ENCODE measurements at places on chromosomes 6 and 20.
A peak's percentile ranks its signal among the peaks of the same experiment; 100 is the strongest.

GRCh38 chr6:13463941-13464340 lies 23.5 kb downstream of the GFOD1 start:
- peak; percentile 28 for DNase-seq

- DNase-seq = no peak
Measured at GRCh38 chr20:45921337-45922189, 9.6 kb upstream of the PLTP start.

DNA sequence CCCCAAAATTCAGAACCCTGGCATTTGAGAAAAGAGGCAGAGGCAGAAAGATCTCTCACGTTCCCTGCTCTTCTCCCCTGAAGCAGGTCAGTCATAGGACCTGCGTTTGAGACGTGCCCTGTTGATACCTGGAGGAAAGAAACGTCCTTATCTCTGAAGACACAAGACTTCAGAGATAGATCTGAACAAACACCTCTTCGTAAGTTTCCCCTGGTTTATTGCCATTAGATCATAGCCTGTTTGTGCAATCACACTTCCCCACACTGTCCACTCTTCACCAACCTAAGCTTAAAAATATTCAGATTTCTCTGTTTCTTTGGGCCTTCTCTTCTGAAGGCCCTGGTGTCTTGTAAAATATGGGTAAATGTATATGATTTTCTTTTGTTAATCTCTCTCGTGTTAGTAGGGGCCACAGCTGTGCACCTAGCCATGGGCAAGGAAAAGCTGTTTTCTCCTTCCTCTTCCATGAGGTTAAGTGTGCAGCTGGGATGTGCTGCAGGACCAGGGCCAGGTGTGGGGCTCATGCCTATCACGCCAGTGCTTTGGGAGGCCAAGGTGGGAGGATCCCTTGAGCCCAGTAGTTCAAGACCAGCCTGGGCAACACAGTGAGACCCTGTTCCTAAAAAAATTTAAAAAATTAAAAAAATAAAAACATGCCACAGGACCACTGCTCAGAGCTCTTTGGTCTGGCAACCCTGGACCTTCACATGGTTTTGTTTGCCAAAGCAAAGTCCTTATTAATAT lies 4.7 kb upstream of the SLC22A2 start:
- DNase-seq = peak; percentile 33

DNA sequence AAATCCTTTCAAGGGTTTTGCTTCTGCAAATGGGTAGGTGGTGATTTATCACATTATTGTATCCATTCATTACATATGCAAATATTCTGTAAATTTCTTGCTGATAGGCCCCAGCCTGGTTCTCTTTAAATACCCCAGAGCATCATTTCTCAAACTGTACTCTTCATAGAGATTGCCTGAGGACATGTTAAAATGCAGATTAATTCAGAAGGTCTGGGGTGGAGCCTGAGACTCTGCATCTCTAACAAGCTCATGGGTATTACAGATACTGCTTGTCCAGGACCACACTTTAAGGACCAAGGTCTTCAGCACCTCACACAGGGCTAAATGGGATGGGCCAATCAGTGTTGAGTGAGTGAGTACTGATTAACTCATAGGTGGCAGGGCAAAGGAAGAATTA lies 46.3 kb downstream of the PKHD1 start:
- no peak for DNase-seq

- DNase-seq = no peak
Measured at GRCh38 chr6:27532820-27533538, 60.1 kb upstream of the ZNF184 start.

DNA sequence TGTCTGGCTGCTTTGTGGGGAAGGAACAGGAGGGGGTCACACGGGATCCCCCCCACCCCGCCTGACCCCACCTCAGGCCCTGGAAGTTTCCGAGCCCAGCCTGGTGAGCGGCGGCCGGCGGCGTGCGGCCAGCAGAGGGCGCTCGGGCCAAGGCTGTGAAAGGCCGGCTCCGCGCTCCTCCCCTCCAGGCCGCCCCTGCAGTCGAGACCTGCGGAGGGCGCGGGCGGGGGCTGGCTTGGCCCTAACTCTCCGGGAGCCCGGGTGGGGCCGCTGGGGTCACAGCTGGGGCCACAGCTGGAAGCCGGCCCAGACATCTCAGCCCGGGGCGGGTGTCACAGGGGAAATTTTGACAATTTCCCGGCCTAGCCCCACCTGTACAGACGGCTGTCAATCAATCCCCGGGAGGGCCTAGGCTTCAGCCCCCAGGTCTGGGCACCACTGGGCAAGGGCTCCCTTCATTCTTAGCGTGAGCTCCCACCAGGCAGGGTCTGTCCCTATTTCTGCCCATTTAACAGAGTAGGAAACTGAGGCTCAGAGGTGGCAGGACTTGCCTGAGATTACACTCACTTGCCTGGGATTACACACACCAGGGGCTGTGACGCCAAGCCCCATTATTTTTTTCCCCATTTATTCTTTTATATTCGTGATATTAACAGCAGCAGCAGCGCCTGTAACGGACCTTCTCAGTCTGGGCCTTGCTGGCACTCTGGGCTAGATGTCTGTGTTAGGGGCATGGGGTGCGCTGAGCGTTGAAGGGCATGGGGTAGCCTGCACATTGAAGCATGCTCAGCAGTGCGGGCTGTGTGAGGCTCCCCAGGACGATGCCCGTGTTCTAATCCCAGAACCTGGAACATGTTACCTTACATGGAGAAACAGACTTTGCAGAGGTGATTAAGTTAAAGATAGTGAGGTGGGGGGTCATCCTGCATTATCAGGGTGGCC lies 23.0 kb downstream of the ZBP1 start:
- peak; percentile 28 for DNase-seq

- DNase-seq = no peak
Measured at GRCh38 chr6:150640556-150641209, 41.0 kb downstream of the PLEKHG1 start.

GRCh38 chr6:123276546-123276980 lies 280.5 kb downstream of the CLVS2 start:
- DNase-seq = no peak

GRCh38 chr20:35200267-35200666 lies 26.2 kb upstream of the MMP24 start:
- DNase-seq = peak; percentile 88

GRCh38 chr6:109655761-109656262 lies 35.2 kb downstream of the AK9 start:
- DNase-seq = no peak

DNA sequence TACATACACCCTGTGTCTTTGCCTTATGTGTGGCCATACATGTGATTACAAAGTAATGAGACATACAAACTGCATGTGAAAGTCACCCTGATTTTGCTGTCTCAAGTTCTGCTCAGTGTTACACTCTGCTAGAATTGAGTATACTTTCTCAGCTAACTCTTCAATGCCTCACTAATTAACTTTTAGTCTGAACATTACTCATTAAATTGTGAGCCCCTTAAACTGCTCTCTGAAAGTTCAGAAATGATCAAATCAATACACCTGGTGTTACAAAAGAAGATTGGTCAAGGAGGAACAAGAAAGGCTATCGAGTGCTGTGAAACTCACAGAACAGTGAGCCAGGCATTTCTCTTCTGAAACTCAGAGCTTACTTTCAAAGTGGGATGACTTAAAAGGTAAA lies 71.3 kb downstream of the MKKS start:
- DNase-seq = no peak

- DNase-seq = no peak
Measured at GRCh38 chr20:63825331-63826118, 5.5 kb downstream of the ZBTB46 start.

DNA sequence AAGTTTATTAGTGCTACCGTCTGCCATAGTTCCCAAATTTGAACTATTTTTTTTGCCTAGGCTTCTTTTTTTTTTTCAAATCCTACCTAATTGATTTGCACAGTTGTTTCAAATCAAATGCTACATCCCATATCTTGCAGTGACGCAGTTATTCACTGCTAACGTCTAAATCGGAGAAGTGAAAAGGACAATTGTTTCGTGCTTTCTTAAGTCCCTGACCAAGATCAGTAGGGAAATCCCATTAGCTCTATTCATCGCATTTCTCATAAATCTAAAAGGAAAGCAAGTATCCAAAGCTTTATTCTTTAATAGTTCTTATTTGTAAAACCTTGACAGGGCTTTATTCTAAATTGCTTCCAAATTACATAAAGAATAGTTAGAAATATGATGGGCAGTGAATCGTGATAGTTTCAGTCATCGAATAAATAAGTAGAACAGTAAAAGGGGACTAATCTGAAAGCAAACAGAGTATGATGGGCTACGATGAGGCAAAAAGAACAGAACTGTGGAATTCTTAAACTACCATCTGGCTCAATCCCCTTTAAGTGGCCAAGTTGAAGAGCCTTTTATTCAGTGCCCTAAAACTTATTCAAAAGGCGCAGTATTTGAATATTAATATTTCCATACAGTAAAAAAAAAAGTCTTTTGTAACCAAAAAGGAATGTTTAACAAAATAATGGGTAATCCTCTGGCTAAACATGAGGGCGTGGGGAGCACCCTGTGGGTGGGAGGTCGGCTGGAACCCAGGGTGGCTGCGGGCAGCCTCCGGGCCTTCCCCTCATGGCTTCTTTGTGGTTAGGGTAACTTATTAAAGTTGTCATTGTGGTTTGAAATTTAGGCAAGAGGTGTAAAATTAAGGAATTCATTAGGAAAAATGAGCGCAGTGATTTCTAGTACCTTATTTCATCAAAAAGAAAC lies 3.0 kb upstream of the ARID1B start:
- DNase-seq = no peak

DNA sequence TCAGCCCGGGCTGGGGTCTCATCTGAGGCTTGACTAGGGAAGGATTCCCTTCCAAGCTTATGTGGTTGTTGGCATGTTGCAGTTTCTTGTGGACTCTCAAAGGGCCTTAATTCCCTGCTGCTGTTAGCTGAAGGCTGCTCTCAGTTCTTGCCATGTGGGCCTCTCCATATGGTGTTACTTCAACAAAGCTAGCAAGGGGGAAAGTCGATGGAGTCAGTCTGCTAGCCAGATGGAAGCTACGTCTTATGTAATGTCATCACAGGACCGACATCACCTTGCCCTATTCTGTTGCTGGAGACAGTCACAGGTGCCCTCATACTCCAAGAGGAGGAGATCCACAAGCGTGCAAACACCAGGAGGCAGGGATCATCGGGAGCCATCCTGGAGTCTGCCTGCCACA lies 43.3 kb upstream of the ARMC2 start:
- DNase-seq = no peak

- peak; percentile 55 for DNase-seq
Measured at GRCh38 chr6:144897441-144897921, 612.3 kb downstream of the UTRN start.

- DNase-seq = peak; percentile 20
Measured at GRCh38 chr6:85126485-85127167, 323.3 kb upstream of the NT5E start.

- no peak for DNase-seq
Measured at GRCh38 chr6:10882657-10883171, 873 bp upstream of the GCM2 start.

DNA sequence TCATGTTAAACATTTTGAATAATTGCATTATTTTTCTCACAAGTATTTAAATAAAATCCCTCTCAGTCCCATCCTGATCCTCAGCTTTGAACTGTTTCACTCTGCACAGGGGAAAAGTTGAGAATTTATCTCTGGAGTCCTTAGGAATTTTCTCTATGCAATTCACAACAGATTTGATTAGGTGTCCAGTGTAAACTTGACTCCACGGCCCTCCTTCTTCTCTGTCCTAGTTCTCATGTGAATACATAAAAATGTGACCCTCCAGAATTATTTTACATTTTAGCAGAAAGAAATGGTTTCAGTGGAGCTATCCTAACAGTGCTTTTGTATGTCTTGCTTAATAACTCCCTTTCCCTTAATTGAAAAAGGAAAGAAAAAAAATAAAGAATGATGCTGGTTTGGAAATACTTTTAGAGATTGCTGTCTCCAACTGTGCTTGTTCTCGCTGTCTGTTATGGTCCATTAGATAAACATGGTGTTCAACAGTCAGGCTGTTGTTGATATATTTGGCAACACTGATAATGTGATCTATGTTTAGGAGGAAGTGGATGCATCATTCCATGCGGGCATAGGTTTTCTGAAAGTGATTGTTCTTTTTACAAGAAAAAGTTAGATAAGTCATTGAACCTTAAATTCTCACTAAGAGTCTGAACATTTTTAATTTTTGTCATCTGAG lies 599.4 kb upstream of the CITED2 start:
- DNase-seq = peak; percentile 97

- DNase-seq = peak; percentile 64
Measured at GRCh38 chr20:13008761-13009681, at the start of gene SPTLC3. SPTLC3 (plus strand) TSS chr20:13008972; CDS start chr20:13009268, 296 bp downstream.

GRCh38 chr6:2557181-2557720 lies 193.5 kb downstream of the MYLK4 start:
- no peak for DNase-seq

GRCh38 chr6:124962639-124963415 lies 590 bp downstream of the RNF217 start:
- DNase-seq = peak; percentile 48

DNA sequence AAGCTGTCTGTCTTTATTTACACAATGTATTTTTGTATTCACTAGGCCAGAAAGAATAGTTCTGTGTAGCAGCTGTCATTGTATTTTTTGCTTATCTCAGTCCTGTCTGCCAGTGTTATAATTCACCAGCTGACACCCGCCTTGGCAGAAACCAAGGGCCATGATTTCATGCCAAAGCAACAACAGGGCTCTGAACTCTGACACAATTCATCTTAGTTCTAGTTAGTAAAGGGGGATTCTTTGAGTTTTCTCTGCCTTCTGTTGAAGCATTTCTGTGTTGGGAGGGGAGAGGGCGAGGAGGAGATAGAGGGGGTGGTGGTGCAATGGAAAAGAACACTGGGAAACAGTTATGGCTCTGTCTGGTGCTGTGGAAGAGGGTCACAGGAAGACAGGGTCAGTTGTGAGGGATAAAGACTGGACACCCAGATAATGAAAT lies 684.6 kb upstream of the MARCKS start:
- no peak for DNase-seq

DNA sequence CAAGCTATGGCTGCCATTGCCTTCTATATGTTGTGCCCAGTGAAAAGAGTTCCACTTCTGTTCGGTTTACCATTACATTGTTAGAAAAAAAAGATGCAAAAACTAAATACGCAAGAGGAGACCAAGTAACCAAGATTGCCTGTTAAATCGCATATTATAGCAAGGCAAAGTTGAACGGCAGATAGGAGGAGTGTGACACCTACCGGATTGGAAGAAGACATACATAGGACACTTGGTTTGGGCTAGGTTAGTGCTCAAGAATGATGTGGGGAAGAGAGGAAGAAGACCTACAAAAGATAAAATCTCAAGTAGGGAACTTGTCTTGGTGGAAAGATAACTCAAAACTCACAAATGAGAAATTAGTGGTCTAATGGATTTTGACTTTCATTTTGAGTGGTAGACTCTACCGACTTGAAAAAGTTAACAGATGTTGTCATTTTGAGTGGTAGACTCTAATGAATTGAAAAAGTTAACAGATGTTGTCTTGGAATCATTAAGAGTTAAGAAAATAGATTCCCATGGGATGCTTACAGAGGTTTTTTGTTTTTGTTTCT lies 95.5 kb downstream of the F13A1 start:
- no peak for DNase-seq

GRCh38 chr20:16013631-16014030 lies 559.6 kb downstream of the KIF16B start:
- DNase-seq = no peak

GRCh38 chr20:3815703-3816315 lies 4.5 kb upstream of the AP5S1 start:
- DNase-seq = no peak

All from fibroblast of villous mesenchyme (primary cell).